ENCODE measurements at places on chromosomes 2 and 18.

- no peak for DNase-seq
These were observed 996.2 kb upstream of the FANCL start for GRCh38 chr2:59237311-59237710.

DNA sequence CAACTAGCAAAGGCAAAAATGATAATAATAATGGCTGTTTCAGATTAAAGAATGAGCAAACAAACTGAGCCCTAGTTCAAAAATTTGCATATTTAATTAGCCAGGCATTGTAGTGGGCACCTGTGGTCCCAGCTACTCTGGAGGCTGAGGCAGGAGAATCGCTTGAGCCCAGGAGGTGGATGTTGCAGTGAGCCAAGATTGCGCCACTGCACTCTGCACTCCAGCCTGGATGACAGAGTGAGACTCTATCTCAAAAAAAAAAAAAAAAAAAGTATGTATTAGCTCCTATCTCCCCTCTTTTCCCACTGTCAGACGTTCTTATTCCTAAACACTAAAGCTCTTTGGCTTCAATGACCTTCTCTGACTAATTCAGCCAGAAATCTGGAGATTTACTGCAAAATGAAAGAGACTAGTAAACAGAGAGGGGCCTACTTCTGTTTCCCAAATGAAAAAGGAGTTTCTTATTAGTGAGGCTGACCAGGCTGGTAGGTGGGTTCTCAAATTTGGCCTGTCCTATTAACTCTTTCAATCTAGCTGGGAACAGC, 3.9 kb upstream of the SRBD1 start:
- no peak for DNase-seq

DNA sequence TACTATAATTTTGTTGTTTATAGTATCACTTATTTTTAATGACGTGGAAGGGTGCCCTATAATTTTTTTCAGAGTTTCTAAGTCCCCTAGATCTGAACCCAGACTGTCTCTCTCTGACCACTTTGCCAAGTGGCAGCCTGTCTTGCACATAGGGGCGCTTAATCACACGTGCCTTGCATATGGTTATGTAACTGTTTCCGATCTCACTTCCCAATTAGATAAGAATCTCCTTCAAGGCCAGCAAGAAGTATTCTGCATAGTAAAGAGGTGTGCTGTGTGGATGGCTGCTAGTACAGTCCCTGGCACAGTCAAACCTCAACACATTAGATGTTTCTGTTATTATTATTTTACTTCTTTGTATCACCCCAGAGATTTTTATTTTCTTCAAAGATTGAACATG, 197.8 kb upstream of the SIX2 start:
- DNase-seq, result no peak

GRCh38 chr2:42169874-42170521, 845 bp downstream of the EML4 start:
- DNase-seq, result no peak

DNA sequence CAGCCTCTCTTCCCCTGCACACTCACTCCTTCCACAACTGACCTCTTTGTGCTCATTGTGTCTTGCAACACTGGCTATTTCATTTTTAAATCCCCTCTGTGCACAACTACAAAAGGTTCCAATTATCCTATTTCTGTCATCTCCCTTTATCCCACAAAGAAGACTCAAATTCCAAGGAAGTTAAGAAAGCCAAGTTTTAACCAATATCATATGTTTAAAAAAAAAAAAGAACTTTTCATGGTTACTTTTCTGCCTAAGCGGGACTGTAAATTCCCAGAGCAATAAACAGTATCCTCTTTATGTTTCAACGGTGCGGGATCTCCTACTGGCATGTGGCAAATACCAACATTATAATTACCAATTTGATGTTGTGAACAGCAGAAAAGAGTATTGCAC, 83.8 kb downstream of the DOCK10 start:
- no peak for DNase-seq

DNA sequence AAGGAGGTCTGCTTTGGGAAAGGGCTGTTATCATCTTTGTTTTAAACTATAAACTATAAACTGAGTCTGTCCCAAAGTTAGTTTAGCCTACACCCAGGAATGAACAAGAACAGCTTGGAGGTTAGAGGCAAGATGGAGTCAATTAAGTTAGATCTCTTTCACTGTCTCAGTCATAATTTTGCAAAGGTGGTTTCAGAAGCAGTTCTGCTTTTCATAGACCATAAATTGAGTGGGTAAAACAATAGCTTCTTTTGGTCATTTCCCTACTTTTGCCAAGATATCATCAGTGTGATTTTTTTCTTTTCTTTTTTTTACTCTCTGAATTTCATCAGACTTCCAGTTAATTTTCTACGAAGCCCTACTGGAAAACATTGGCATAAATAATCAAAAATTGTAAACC, 117.0 kb downstream of the AP1S3 start:
- no peak for DNase-seq

DNA sequence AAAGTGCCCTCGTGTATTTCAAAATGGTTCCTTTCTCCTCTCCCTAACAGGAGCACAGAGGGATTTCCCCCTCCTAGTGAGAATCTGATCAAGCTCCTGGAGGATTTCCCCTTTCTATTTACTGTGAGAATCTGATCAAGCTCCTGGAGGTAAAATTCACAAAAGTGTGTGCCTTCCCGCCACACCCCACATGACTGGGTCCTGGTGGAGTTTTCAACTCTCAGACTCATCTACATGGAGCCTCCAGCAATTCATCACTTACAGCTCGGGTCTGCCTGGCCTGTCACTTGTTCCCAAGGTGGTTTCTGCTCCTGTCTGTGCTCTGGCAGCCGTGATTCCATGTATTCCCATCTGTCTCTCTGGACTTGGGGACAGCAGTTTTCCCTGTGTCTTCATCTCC, 590.7 kb downstream of the FBXO15 start:
- no peak for DNase-seq

DNA sequence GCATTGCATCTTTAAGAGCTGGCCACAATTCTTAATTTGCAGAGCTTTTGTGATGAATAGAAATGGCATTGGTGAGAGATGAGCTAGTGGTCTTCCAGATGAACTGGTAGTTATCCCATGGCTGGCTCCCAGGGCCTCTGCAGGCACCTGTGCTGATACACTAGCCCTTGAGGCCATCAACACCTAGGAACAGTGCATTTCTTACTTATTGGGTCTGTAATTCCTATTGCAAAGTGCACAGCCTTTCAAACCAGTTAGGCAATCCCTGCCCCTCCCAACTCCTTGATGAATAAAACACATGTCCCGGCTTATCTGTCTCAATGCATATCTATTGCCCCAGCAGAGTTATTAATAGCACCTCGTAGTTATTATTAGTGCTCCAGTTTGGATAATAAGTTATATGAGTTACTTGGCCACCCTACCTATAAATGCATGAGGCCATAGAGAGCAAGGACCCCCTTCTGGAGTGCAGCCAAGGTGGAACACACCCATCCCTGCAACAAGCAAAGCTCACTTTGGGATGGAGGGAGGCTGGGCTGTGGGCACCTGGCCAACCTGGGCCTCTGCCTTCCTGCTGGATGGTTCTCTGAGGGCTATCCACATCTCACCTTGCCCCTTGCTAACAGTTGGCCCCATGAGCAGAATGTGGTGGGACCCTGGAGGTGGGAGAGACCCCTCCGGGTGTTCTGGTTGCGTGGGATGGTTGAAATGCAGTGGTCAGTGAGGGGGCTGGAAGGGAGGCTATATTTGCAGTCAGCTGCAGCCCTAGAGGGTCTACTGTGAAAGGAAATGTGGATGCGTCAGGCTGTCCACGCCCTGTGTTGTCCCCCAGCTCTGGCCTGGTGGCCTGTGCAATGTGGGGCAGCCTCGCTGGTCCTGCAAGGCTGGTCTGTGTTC, 455.9 kb upstream of the HS6ST1 start:
- no peak for DNase-seq

DNA sequence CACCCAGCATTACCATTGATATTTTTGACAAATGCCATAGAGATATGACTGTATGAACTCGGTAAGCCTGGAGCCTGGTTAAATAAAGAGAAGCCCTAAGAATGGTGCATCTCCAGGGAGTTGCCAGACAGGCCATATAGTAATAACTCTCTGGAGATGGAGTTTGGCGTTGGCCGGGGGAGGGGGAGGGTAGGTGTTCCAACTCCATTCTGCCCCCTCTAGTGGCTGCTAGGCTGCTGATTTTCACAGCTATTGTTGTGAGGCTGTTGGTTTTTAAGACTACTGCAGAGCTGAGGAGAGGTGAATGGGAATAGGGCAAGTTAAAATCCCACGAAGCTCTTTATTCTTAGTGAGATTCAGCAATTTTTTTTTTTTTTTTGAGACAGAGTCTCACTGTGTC, 99.9 kb downstream of the GALNT14 start:
- no peak for DNase-seq

DNA sequence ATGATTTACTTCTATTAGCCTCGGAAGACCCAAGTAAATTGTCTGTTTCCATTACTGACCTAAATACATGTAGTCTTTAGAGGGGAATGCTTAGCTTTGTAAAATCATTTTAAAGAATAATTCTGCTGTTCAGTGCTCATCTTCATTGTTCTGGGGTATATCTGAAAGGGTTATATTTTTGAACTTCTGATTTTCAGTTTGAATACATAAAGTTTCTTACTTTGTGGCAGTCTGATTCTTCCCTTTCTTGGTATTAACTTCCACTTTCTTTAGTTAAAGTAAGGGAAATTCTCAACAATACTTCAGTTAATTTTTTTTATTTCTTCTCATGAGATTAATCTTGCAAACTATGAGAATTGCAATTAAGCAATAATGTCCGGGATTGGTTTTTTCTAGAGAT, 148.4 kb downstream of the DOCK10 start:
- DNase-seq, result no peak

- no peak for DNase-seq
These were observed 413.6 kb upstream of the TCF4 start for GRCh38 chr18:56001576-56001975.

DNA sequence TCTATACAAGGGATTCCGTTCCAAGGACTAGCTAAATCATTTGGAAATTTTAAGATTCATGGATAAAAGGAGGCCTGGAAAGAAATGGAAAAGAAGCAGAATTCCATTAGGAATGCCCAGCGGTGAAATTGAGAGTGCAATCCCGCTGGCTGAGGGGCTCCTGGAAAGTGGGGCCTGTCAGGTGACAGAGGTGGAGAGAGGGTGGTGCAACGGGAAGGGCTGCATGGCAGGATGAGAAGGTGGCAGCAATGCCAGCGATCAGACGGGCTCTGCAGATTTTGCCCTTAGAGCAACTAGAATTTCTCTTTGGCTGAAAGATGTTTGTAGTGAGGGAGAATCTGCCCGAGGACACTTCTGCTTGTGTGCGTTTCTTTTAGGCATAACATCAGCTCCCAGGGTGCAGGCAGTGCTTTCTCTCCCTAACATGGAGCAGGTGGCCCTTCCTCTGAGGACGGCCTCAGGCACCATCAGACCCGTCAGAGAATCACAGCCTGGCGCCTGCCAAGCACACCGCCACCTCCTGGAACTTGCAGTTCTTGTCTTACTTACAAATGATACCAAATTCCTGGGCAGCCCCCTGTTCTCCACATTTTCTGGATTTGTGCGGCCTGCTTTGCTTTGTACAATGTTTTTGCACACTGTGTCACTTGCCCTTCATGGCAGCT, 261.6 kb downstream of the NDUFA10 start:
- no peak for DNase-seq

- no peak for DNase-seq
These were observed 96.8 kb downstream of the UXS1 start for GRCh38 chr2:106097038-106098000.

DNA sequence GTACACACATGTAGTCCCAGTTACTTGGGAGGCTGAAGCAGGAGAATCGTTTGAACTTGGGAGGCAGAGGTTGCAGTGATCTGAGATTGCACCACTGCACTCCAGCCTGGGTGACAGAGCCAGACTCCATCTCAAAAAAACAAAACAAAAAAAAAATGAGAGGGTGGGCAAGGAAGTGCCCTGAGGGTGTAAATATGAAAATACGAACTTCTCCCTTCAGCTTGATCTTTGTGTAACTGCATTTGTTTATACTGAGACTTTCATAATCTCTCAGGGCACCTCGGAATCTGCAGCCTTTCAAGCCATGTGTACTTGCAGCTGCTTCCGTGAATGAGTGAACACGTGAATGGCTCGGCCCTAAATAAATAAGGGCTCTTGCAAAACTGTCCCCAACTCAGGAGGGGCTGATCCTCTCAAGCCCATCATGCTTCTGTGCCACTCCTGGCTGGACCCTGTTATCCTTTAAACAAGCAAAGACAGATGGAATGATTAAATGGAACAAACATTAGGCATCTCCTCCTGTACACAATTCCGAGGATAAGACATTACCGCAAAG, 96.8 kb downstream of the BOD1L2 start:
- DNase-seq, result no peak

DNA sequence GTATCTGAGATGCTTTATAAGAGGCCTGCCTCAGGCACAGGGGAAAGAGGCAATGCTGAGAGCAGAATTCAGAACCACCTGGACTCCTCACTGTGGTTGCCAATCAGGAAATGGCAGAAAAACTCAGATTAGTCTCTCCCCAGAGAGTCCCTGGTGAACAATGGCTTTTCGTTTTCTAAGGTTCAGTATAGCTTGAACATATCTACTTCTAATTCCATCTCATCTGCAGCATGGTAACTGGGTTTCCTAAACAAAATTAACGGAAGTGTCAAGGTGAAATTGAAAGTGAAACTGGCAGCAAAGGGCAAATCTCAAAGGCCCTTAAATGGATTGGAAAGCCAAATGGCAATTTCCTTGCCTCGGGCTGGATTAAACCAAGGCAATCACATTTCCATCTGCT, 480.2 kb upstream of the ACVR2A start:
- DNase-seq, result no peak

DNA sequence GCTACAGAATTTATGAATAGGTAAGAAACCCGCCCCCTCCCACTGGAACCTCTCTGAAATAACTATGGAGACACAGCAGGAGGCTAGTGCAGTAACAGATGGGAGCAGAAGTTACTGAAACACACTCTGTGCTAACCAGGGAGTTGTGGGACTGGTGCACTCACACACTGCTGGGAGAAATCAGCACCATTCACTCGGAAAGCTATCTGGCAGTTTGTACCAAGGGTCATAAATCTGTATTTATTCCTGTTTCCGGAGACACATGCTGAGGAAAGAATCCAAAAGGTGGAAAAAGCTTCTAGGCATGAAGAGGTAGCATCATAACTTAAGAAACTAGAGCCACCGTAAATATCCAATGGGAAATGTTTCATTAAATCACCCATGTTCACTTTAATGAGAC, 39.9 kb downstream of the TGFA start:
- no peak for DNase-seq

GRCh38 chr18:35019933-35020332, 21.3 kb upstream of the MAPRE2 start:
- DNase-seq, result no peak

- DNase-seq, result no peak
These were observed 126.2 kb downstream of the PLB1 start for GRCh38 chr2:28622101-28622499.

GRCh38 chr2:166573391-166573790, 79.3 kb upstream of the SCN7A start:
- DNase-seq, result no peak
